ENCODE measurements at places on chromosomes 12 and 14. TPM values are rescaled to one million over a fixed set of nuclear protein-coding genes. Genes with fewer than 3 reads are reported as not detected.

DNA sequence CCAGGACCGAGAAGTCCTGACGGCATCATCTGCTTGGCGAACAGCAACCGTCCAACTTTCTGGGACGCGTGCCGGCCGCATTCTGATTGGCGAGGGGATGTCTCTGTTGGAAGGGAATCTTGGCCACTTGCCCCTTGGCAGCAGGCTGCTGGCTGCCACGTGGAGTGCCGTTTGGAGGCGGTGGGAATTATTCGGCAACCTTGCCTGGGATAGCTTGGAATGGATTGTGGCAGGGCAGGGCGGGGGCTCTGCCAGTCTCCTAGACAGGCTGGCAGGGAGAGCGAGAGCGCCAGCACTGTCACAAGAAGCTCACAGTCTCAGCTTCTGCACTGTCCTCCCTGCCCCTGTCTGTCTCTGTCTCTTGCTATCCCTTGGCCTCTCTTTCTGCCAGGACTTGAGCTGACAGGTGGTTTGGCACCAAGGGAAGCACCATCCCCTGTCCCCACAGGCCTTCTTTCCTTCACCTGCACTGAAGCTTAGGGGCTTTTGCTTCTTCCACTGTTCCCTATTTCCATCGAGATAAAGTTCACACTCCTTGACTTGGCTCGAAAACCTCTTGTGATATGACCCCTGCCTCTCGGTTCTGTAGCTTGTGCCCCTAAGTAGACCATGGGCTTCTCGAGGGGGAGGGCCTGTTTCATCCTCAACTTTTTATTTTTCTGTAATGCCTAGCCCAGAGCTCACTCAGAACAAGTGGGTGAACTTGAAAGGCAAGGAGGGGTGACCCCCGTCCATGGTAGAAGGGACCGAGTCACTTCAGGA is 201.9 kb downstream of the PHETA1 start:
- no peak for DNase-seq

DNA sequence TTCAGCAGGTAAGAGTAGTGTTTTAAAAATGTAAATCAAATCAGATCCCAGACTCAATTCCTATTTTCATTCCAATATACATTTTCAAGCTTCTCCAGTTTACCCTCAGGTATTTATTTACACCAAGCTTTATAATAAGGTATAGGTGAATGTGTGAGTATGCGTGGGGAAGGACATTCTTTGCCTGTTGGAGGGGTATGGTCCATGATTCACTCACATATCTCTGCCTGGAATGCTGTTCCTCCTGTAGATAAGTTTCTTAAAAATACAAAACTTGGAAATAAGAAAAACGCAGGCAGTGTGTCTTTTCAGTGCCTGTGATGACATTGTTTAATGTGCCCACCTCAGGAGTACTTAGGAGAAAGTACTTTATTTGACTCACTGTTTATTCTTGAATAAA is 118.6 kb downstream of the CCDC91 start:
- DNase-seq = no peak

The TRIP11 gene
- total RNA-seq = 48.9 TPM

- DNase-seq = peak; percentile 48
Measured at GRCh38 chr12:57604454-57604991, at the start of gene DTX3. Gene DTX3 (plus strand): TSS chr12:57604824. CDS start chr12:57606518, 1,694 bp downstream.

The AMN gene
- 3.3 TPM for total RNA-seq

The IL22 gene
- total RNA-seq = not detected

DNA sequence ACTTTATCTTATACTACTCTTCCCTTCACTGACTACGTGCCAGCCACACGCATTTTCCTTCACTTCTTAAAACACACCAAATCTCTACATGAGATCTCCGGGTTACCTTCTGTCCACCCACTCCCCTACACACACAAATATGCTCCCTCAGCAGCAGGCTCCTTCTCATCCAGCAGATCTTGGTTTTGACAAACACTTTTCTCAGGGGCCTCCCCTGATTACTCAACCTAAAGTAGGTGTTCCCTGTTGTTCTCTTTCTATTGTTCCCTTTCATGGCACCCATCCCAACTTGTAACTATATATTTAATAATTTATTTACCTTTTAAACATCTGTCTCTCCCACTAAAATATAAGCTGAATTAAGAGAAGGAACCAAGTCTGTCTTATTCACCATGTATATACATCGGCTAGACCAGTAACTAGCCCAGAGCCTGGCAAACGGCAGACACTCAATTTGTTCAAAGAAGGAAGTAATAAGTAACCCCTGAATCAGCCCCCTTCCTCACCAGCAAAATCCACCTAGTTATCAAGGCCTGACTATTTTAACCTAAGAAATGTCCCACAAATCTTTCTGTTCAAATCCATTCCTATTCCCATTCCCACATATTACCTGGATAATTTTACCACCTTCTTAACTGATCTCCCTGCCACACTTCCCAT is 2.7 kb downstream of the C2CD5 start:
- no peak for DNase-seq

Measured in naive thymus-derived CD4-positive, alpha-beta T cell (primary cell).